ENCODE measurements at places on chromosomes 3 and 15. TPM values are rescaled to one million over a fixed set of nuclear protein-coding genes. Genes with fewer than 3 reads are reported as not detected.

Gene RHCG
- not detected for total RNA-seq

- H3K4me1 ChIP-seq = peaks cover 12% of the 10 kb centered on the region
- no peaks in the 10 kb centered on the region for H3K36me3 ChIP-seq
- no peak for DNase-seq
- no peak overlapping the region for H3K4me3 ChIP-seq
Observed at GRCh38 chr3:99958222-99958912, 140.7 kb downstream of the CMSS1 start.

DNA sequence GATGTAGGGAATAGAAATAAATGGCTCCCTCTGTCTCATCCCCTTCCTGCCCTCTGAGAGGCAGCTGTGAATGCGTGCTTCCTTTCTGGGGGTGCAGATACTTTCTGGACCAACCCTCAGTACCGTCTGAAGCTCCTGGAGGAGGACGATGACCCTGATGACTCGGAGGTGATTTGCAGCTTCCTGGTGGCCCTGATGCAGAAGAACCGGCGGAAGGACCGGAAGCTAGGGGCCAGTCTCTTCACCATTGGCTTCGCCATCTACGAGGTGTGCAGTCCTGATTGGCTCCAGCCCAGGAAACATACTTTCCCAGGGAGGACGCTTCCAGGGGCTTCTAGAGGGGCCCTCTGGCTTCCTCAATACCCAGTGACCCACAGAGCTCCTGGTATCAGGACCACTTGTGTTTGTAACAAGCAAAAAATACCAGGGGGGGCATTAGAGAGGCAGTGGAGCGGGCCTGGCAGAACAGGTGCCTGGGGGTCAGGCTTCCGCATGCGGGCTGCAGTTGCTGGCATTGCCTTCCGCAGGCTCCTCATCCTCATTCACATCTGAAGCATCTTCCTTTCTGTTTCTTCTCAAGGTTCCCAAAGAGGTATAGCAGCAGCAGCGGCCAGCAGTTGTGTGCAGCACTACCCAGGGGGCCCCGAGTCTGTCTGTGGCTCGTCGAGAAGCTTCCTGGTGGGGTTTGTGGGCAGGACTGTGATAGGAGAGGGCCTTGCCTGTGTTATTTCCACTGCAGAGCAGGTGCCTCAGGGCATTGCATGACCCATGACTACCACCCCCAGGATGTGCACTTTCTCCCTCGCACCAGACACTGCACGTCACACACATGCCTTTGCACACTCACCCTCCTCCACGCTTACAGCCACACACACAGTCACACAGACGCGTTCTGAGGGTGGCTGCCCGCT lies 42.5 kb downstream of the CAPN3 start:
- no peaks in the 10 kb centered on the region for H3K27me3 ChIP-seq
- no peak overlapping the region for H3K4me3 ChIP-seq
- H3K4me1 ChIP-seq = no peaks in the 10 kb centered on the region
- no peak for DNase-seq
- no peak overlapping the region for H3K27ac ChIP-seq

- no peaks in the 10 kb centered on the region for H3K27me3 ChIP-seq
- DNase-seq = no peak
- no peak overlapping the region for H3K4me3 ChIP-seq
- H3K4me1 ChIP-seq = peaks cover 2% of the 10 kb centered on the region
- no peaks in the 10 kb centered on the region for H3K36me3 ChIP-seq
Observed at GRCh38 chr3:177448987-177449359, 251.7 kb upstream of the TBL1XR1 start.

DNA sequence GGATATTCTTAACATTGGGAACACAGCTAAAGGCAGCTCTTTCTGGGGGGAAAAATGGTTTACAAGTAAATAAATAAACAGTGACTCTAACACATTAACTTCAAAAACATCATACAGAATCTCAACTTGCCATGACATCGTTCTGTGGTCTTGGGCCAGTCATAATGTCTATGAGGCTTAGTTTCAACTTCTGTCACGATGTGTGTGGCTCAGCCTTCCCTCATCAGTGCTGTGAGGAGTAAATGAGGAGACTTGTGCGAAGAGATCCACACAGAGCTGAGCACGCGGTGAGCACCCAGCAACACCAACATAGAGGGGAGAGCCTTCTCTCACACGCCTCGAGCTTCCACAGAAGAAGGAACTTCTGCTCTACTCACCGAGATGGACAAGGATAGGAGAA lies 49.0 kb downstream of the DZIP1L start:
- H3K36me3 ChIP-seq = peaks cover 46% of the 10 kb centered on the region
- DNase-seq = no peak
- H3K27me3 ChIP-seq = no peaks in the 10 kb centered on the region
- H3K27ac ChIP-seq = no peak overlapping the region

- H3K27ac ChIP-seq = no peak overlapping the region
- H3K4me1 ChIP-seq = no peaks in the 10 kb centered on the region
- H3K4me3 ChIP-seq = no peak overlapping the region
- H3K36me3 ChIP-seq = no peaks in the 10 kb centered on the region
Observed at GRCh38 chr15:60842694-60843093, 363.8 kb upstream of the ICE2 start.

GRCh38 chr15:39543651-39544050 lies 37.2 kb upstream of the THBS1 start:
- H3K36me3 ChIP-seq = no peaks in the 10 kb centered on the region
- no peaks in the 10 kb centered on the region for H3K4me1 ChIP-seq
- no peak for DNase-seq
- no peak overlapping the region for H3K4me3 ChIP-seq
- no peaks in the 10 kb centered on the region for H3K27me3 ChIP-seq
